Stimulated activated CD4-positive, alpha-beta T cell treated with anti-CD3 and anti-CD28 coated beads, Interleukin-12 subunit alpha, Interleukin-12 subunit beta, amount 100 ng/mL, for 24 hours (primary cell): ENCODE measurements at places on chromosomes 7 and 10.

DNA sequence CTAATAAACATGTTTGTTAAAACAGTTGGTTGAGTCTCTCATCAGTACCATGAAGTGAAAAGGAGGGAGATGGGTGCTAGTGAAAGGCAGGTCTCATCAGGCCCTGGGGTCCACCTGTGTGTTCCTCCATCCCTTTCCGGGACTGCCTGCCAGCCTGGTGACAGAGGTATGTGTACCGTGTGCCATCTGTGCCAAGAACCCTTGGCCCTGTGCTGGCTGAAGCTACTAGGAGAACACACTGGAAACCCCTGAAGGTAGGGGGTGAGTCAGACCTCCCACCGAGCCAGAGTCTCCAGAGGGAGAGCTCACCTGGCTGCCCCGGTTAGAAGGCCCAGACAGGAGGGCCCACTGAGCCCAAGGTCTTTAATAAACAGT is 2.3 kb downstream of the DDIT4 start:
- no peak for DNase-seq

DNA sequence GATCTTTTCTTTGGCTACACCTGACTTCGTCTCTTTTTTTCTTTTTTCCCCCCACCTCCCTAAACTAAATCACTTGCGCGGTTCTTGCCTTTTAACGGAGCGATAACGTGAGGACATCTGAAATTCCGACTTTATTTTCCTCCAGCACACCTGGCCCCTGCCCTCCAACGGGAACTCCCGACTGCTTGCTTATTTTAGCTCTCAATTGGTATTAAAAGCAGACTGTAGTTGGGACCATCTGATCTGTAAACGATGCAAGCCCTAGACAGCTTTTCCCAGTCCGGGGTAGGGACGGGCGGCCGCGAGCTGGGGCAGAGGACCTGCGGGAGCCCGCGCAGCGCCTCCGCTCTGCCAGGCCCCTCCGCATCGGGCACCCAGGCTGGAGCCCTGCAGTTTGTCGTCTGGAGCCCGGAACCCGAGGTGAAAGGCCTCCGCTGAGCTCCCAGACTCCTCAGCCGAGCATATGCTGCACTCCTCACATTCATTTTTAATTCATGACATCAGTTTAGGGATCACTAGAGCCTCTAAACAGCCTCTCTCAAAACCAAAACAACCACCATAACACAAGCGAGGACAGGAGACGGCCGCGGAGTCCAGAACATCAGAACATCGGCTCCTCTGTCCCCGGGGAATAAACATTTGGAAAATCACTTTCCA is 10.0 kb upstream of the EMX2 start:
- DNase-seq, result no peak

GRCh38 chr10:77350711-77351119 is 286.9 kb downstream of the KCNMA1 start:
- DNase-seq, result no peak

DNA sequence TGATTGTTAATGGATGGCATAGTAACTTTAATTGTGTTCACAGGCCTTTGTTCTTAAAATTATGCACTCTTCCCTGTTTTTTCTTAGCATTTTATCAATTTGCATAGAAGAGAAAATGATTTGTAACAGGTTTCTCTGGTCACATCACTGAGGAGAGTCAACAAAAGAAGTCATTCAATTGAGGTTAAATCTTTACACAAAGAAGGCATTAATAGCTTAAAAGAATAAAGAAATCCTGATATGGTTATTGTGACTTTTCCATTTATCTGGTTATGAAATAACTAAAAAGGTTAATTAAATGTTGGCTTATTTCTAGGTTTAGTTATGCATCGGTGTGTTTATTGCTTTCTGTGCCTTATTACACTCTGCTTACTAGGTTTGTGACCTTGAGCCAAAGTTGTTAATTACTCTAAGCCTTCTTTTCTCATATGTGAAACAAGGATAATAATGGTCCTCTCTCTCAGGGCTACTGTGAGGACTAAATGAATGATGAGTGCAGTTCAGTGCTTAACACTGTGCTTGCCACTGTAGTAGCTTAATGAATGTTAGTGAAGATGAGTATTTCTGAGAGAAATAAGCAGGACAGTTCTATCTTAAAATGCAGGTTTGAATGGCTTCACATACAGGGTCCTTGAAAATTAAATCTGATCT is 12.1 kb downstream of the BMPR1A start:
- DNase-seq, result no peak

- DNase-seq, result no peak
Observed at GRCh38 chr7:13117103-13117502, 429.7 kb downstream of the ARL4A start.

- DNase-seq, result no peak
Observed at GRCh38 chr10:48199580-48200377, 74.7 kb downstream of the FRMPD2 start.

- no peak for DNase-seq
Observed at GRCh38 chr10:124229989-124230634, 136.7 kb upstream of the CHST15 start.
